ENCODE measurements at places on chromosomes 12 and 14. TPM values are rescaled to one million over a fixed set of nuclear protein-coding genes. Genes with fewer than 3 reads are reported as not detected.
A peak's percentile ranks its signal among the peaks of the same experiment; 100 is the strongest.

PROX2 gene
- total RNA-seq: 0.10 TPM

TC2N gene
- 35.1 TPM for total RNA-seq

KLHDC1 gene
- total RNA-seq: 19.9 TPM

GYS2 gene
- total RNA-seq: not detected

DNA sequence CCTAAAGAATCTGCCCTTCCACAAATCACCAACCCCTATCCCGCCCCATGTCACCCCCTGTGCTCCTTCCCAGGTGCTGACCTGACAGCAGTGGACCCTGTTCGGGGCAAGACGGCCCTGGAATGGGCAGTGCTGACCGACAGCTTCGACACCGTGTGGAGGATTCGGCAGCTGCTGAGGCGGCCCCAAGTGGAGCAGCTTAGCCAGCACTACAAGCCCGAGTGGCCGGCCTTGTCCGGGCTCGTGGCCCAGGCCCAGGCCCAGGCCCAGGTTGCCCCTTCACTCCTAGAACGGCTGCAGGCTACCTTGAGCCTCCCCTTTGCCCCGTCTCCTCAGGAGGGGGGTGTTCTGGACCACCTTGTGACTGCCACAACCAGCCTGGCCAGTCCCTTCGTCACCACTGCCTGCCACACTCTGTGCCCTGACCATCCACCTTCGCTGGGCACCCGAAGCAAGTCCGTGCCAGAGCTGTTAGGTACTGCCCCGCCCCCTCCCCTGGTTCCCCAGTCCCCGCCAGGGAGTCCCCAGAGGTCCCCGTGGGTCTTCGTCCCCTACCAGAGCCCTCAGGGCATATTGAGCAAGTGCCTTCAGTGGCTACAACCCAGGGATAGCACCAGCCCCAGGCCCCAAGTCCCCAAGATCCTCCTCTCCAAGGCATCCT, 2.7 kb downstream of the ANKRD33 start:
- H3K36me3 ChIP-seq: no peaks in the 10 kb centered on the region
- peak; percentile 74 for DNase-seq
- no peak overlapping the region for H3K27ac ChIP-seq

DNA sequence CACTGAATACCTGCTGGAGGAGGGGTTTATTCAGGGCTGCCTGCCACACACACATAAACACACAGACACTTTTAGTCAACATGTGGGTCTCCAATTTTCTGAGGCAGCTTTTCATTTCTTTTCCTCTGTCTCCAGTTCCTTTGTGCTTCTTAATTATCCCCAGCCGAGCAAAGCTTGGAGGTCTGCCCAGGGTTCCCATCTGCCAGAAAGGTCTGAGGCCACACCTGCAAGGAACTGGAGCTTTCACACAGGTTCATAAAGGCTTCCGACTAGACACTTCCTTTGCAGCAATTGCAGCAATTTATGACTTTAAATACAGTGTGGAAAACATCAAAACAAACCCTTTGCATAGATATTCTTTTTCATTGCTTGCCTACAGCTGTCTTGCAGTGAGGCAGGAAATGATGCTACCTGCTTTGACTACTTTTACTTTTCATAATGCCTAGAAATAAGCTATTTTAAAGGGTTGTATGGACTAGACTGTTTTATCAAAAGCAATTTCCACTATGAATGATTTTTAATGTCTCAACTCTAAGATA, 1318.9 kb downstream of the AACS start:
- no peak for DNase-seq
- no peaks in the 10 kb centered on the region for H3K36me3 ChIP-seq
- no peaks in the 10 kb centered on the region for H3K27me3 ChIP-seq
- no peak overlapping the region for H3K27ac ChIP-seq
- H3K4me1 ChIP-seq: no peaks in the 10 kb centered on the region

All from suprapubic skin (tissue), 4 donors.